Hematopoietic multipotent progenitor cell treated with erythropoietin and hydrocortisone succinate and interleukin-3 and kit ligand, for 8 days (in vitro differentiated cells): ENCODE measurements at places on chromosomes 2 and 18.

DNA sequence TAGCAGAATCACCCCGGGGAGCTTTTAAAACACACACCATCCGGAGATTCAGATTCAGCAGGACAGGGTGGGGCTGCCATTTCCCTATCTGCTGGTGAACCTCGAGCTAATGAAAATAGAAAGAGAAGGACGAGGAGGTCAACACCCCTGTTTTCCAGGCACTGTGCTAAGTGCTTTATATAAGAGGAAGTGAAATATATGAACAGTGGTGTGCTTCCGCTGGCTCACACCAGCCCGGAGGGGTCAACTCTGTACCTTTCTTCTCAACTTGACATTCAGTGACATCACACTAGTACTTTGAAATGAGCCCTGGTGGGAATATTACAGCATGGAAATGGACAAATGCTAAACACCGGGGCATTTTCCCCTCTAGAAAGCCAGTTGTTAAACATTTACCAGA is 108.3 kb upstream of the LTBP1 start:
- DNase-seq = no peak

DNA sequence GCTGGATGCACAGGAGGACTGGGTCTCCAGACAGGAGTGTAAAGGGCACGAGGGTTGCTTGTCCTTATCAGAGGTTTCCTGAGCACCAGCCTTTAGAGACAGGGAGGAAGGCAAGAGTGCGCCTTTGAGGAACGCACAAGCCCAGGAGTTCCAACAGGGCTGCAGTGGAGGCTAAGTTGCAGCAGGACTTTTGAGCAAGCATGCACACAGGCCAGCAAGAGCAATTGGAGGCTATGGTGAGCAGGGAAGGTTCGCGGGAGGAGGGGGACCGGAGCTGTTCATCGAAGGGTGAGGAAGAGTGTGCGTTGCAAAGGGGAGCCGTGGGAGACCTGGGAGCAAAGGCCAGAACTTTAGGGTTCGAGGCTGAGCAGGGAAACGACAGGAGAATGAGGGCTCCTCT is 2.2 kb upstream of the ATOH8 start:
- DNase-seq = no peak

DNA sequence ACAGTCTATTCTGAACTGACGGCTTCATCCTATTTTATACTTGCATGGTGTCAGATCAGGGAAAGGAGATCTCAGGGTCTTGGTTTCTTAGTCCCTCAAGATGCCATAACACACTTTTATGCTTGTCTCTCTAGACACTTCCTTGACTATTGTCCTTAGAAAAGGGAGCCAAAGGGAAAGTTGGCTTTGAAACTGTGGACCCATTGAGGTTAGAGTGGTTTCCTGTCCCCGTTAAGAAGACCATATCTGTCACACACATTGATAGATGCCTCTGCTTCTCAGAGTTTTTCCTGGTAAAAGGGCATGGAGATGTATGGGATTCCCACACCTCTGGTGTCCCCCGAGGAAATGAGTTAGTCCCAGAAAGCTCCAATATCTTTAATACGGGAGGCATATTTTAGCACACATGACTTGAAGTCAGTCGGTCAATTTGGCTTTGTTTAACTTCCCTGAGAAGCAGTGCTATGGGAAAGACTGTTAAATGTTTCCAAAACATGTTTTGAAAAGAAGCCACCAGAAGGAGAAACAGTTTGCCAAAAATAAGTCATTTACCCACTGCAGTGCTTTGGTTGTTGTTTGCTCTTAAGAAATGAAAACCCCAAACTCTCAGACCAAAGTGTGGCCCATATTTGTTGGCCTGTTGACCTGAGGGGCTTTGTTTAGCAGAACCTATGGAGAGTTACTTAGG is 133.4 kb upstream of the CXCR4 start:
- DNase-seq = no peak

- DNase-seq = no peak
Measured at GRCh38 chr2:241445426-241445825, 63.0 kb downstream of the STK25 start.

DNA sequence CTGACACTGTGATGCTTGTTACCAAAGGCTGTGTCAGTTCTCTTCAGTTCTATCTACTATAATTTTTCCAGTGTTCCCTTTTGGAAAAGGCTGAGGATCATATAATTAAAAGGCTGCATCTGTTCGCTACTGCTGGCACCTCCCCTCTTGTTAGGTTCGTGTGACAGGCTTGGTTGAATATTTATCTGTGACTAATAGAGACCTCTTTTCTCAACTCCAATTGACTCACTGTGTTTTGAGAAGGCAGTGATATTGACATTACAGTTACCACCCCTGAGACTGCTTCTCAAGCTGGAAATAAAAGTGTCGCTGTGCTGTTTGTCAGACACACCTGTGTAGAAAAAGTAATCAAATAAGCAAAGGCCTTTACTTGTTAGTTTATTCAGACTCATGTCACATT is 205.5 kb upstream of the KCNH7 start:
- no peak for DNase-seq
